ENCODE measurements at places on chromosomes 5 and 9.
A peak's percentile ranks its signal among the peaks of the same experiment; 100 is the strongest.

- DNase-seq, result no peak
These were observed 27.9 kb upstream of the HNRNPA0 start for GRCh38 chr5:137782055-137782454.

DNA sequence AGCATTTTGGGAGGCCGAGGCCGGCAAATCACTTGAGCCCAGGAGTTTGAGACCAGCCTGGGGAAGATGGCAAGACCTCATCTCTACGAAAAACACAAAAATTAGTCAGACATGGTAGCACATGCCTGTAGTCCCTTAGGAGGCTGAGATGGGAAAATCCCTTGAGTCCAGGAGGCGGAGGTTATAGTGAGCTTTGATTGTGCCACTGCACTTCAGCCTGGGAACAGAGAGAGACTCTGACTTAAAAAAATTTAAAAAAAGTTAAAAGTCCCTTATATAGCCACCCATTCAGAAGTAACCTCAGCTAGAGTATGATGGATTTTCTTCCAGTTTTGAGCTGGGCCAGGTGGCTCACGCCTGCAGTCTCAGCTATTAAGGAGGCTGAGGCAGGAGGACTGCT, 72.4 kb downstream of the UGCG start:
- no peak for DNase-seq

GRCh38 chr5:14696057-14696456, 31.5 kb downstream of the OTULIN start:
- no peak for DNase-seq

DNA sequence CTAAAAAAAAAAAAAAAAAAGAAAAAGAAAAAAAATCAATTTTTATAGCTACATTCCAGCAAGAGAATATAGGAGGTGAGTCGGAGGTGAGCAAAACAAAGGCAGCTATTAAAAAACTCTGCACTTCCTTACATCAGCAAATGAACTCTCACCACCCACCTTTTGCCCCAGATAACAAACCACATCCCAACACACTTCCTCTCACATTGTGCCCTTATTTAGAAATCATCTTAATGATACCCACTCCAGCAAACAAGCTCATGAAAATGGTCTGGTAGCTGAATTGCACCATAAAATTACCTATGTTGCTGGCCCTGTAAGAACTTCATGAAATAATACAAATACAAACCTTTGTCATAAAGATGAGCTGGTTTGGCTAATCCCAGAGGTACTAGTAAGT, 82.9 kb downstream of the CEMIP2 start:
- no peak for DNase-seq

DNA sequence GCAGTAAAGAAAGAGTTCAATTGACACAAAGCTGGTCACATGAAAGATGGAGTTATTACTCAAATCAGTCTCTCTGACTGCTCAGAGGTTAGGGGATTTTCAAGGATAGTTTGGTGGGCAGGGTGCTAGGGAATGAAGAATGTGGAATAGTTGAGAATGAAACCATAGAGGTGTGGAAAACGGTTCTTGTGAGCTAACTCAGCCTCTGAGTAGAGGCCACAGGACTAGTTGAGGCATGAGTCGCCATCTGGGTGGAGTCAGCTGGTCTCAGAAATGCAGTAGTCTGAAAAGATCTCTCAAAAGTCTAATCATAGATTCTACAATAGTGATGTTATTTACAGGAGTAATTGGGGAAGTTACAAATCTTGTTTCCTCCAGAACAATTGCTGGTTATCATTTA, 178.9 kb upstream of the SPEF2 start:
- DNase-seq, result no peak

DNA sequence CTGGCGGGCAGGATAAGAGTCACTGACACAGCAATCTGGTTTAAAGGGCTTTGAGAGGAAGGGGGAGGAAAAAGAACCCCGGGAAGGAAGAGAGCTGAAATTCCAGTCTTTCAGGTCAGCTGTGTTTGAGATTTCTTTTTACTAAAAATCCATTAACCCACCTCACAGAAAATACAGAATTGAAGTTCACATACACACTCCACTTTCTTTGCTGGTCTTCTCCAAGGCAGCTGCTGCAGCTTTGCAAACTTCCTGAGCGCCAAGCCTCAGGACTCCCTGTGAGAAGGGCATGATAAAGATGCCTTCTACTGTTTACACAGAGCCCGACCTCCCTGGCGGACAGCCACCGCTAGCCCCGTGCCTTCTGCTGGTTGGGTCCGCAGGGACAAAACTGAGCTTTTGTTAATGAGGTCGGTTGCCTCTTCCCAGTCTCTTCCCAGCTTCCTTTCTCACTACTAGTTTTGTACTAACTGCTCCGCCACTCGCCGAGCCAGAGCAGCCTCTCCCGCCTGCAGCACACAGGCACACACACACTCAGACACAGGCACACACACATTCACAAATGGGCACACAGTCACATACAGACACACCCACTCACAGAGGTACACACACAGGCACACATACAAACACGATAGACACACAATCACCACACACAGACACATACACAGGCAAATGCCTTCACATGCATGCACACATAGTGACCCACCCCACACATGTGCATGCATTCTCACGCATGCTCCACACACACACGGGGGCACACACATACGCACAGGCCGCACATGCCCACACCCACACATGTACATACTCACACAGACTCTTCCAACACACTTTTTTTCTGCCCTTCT, at the start of gene FREM1:
Gene FREM1, minus strand, starts transcription at position 468 of the 845 bp plus-strand sequence. CDS start 41,451 bp downstream, outside the sequence.
- DNase-seq, result no peak

DNA sequence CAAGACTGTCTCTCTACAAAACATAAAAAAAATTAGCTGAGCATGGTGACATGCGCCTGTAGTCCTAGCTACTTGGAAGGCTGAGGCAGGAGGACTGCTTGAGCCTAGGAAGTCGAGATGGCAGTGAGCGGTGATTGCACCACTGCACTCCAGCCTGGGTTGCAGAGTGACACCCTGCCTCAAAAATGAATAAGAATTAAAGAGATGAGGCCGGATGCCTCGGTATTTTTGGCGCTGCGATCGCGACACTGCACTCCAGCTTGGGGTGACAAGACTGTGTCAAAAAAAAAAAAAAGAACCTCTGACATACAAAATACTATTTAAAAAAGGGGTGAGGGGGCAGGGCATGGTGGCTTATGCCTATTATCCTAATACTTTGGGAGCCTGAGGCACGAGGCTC, 7.3 kb downstream of the GPBP1 start:
- DNase-seq, result no peak

DNA sequence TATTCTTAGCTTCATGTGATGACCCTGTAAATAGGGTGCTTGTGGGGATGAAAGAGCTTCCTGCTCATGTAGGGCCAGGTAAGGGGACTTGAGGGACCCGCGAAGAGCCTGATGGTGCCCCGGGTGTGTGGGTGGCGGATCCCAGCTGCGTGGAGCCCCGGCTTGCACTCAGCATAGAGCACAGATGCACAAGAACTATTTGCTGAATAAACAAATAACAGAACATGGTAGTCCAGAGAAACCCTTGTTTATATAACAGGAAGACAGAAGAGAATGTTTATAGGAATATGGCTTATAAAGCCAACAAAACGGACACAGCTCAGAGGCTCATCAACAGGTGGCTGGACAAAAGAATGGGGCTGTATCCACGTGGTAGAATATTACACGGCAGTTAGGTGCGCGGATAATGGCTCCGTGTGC, 106.9 kb upstream of the COL5A1 start:
- DNase-seq, result no peak

DNA sequence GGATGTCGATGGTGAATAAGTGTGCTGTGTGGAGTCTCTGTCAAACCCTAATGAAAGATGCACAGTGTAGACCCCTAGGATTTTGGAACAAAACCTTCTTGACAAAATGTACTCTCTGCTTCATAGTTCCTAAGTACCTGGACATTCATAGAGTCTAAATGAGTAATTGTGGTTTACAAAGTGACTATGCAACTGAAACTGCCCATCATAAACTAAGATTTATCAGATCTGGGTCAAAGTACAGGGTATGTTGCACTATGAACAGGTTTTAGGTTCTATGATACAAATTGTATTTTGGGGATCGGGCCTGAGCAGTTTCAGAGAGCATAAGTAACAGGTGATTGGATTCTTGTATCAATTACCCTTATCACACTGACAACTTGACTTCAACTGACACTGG, 79.4 kb downstream of the LURAP1L start:
- DNase-seq, result no peak

DNA sequence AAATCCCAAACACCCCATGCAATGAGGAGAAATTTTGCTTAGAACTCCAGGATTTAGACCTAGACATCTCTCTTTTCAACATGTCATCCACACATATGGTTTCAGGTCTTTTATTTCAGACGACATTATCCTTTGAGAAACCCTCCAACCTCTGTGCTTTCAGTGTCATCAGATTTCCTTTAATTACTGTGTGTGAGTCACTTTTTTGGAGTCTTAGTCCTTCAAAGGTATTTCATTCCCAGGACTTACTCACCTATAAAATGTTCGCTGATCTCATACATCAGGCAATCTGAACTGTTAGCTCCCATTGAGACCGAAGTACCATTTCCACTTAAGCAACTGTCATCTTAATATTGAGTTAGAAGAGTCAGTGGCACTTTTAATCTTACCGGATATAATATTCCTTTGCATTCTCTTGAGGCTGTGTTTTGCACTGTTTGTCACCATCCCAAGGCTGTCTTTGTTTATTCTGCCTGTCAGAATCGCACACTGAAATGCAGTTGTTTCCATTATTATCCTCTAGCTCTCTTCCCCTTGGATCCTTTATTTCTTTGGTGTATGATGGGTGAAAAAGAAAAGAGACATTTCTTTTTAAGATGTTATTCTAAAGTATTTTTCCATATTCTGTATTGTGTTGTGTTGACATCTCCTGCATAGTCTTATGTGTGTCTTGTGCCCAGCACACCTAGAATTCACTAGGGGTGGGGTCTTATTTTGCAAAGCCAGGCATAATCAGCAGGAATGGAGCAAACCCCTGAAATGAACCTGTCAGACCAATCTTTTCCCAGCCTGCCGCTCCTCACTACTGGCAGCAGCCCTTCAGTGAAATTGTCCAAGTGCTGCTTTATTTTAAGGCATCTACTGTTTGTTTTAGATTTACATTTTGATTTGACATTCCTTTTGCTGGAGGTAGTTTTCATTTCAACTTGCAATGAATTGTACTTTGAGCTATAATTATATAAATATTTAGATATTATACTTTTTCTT, 155.4 kb downstream of the PAM start:
- no peak for DNase-seq

- no peak for DNase-seq
These were observed 205.1 kb downstream of the RAB3C start for GRCh38 chr5:58787987-58788386.

DNA sequence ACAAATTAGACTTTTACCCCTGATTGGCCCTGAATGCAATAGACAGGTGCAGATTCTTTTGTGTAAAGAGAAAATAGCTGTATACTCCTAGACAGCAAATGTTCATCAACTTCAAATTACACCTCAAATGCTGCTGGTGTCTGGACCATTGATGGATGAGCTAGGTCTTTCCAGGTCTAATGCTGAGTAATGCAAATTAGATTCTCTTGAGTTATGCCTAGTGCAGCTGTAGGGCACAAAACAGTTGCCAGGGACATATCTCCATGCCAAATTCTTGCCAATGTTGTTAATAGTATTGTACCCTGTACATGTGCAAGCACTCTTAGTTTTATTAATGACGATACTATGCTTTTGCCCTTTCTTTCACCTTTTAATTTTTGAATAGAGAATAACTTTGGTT, 72.3 kb upstream of the CNTLN start:
- DNase-seq, result no peak

DNA sequence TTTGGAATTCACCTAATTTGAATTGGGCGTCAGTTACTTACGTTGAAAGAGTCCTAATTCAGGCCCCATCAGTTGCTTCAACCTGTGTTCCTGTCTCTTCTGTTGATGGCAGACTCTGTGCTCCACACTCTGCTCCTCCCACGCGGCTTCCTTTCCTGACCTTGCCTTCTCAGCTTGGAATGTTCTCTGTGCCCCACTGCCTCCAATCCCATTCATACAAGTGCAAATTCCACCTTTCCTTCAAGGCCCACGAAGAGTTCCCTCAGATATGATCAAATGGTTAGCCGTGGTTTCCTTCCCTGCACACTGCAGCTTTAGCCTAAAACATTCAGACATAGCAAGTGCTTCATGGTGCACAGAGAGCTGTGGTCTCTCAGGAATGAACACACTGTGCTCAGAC, 65.7 kb downstream of the SREK1 start:
- DNase-seq, result no peak

DNA sequence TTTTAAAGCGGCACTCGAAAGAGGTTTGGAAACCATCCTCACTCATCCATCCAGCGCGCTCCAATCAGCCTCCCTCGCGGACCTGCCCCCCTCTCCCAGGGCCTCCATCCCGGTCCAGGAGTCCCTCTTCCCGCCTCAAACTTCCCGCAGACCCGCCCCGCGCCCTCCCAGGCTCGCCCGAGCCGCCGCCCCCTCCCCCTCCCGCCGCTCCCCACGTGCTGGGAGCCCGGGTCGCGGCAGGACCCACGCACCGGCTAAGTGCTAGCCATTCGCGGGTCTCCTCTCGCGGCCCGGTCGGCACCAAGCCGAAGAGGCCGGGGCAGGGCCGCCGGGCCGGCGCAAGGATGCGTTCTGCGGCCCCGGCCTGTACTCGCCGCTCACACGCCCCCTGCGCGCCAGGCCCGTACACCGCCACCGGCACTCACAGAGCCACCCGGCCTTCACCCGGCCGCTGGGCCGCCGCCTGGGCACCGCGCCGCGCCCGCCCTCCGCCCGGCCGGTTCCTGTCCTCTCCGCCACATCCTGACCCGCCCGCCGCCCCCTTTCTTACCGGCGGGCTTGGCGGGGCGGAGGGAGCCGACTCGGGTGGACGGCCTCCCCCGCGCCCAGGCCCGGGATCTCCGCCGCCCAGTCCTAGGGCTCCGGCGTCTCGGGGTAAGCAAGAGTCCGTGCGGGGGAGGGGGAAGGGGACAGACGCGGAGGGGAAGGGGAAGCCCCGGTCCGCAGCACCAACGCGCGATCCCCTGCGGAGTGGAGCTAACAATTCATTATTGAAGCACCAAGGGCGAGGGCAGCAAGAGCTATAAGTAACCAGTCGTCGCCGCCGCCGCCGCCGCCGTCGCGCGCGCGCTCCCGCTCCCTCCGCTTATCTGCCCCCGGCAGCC, 576 bp downstream of the CHD1 start:
- DNase-seq, result peak; percentile 12

DNA sequence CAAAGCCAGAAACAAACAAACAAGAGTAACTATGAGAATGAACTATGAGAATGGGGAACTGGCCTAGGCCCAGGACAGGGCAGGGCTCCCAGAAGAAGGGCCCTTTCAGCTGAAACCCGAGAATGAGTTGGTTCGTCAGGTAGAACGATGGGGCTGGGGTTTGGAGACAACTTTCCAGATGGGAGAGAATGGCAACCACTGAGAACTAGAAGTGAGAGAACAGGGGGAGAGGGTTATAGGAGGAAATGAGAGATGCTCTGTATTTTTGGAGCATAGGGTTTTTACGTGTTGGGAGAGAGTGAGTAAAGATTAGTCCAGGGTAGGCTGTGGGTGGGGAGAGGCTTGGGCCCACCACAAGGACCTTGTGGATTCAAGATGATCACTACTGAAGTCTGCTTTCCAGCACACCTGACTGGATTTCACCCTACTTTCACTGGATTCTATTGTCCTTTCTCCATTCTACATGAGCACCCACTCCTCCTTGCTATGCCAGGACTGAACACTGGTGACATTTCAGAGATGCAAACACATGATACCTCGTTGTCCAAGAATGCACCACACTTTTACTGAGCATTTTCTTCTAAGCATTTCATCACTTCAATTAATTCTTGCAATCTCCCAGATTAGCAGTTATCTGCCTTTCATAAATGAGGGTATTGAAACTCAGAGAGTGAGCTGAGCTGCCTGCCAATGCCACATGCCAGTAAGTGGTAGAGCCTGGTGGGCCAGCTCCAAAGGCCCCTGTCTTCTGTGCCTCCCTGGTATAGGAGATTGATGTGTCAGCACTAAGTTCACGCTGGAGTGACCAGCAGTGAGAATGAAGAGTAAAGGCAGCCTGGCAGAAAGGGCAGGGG, 3.2 kb upstream of the TMEM268 start:
- no peak for DNase-seq
